ENCODE measurements at places on chromosomes 16 and 17.
A peak's percentile ranks its signal among the peaks of the same experiment; 100 is the strongest.

DNA sequence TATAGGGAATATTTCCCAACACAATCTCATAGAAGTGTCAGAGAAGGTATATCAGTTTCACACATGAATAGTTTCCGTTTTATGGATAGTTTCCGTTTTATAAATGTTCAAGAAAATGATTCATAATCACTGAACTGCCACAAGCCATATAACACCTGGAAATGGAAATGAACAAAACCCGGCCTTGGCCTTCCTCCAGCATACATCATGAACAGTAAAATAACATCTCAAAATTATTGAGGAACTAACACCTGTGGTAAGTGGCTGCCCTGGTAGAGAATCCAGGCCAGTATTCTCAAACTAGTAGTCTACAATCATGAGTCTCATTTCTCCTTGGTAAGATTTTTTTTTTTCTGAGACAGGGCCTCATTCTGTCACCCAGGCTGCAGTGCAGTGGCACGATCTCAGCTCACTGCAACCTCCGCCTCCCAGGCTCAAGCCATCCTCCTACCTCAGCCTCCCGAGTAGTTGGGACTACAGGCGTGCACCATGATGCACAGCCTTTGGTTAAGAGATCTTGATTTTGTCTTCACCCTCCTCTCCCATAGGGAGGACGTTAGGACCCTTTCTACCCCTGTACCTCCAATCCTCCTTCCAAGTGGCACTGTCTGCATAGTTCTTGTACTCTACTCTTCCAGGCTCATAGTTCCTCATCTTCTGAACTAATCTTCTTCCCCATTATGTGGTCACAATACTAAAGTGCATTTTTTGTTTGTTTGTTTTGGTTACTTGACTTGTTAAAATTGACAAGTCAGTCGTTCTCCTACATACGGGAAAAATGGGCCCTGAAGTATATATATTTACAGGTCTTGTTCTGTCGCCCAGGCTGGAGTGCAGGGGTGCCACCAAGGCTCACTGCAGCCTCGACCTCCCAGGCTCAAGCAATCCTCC, 15.0 kb upstream of the RGS9 start:
- peak; percentile 72 for DNase-seq

GRCh38 chr17:19401321-19402010, 9.6 kb upstream of the RNF112 start:
- no peak for DNase-seq

DNA sequence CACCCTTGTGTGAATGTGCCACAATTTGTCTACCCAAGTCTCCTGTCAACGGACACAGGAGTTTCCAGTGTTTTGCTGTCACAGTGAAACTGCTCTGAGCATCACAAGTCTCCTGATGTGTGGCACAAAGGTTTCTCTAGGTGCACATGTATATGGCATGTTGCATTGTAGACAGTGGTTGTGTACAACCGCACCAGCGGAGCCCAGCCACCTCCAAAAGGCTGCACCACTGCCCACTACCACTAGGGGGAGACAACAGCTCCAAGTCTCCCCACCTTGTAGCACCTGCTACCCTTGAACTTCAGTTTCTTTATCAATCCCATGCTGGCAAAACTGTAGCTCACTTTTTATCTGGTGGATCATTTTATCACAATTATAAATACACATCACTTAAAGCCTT, 95.5 kb upstream of the ZNF469 start:
- peak; percentile 56 for DNase-seq

GRCh38 chr16:88570691-88571092, 489 bp downstream of the ZC3H18 start:
- peak; percentile 12 for DNase-seq

DNA sequence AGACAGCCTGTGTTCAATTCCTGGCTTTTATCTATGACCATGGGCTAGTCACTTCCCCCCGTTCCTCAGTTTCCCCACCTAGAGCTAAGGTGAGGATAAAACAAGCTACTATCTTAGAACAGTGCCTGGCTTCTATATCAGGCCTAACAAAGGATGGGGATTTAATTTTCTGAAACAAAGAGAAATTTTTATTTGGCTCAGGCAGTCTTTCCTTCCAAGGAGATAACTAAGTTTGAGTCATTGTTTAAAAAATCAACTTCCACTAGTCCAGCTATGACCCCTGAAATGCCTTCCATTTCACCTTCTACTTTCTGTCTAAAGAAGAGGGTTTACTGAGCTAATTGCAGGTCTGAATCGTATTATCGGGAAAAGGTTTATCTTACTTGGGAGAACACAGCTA, 99.0 kb downstream of the CMIP start:
- DNase-seq, result no peak

- DNase-seq, result no peak
These were observed 8.5 kb upstream of the HOXB9 start for GRCh38 chr17:48634493-48635208.

DNA sequence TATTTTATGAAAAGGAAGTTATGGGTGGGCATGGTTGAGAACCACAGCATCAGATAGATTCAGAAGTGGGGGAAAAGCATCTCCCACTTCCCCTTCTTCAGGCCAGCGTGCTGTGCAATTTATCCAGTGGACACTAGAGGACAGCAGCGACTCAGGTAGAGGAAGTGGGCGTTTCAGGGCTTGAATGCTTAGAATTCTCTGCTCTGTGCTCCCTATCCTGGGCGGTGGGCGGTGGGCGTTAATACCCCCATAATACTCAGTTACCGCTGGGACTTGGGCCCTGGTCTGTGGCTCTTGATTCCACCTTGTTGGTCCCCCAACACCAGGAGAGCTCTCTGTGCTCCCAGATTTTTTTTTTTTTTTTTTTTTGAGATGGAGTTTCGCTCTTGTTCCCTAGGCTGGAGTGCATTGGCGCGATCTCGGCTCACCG, 3.7 kb upstream of the LYZL6 start:
- DNase-seq, result peak; percentile 78

DNA sequence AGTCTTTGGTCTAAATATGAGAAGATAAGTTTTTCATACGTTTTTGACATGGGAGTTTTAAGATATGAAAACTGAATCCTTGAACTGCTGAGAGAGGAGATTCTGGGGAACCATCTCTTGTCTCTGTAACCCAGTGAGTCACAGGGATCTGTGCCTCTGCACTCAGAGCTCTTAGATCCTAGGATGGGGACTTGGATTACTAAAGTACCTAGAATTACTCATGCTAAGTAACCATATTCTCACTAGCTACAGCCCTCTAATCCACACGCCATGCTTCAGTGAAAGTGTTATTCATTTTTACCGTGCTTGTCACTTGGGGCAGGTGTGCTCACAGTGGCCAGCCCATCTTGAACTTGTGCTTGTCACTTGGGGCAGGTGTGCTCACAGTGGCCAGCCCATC, 2.0 kb downstream of the MRM3 start:
- no peak for DNase-seq

DNA sequence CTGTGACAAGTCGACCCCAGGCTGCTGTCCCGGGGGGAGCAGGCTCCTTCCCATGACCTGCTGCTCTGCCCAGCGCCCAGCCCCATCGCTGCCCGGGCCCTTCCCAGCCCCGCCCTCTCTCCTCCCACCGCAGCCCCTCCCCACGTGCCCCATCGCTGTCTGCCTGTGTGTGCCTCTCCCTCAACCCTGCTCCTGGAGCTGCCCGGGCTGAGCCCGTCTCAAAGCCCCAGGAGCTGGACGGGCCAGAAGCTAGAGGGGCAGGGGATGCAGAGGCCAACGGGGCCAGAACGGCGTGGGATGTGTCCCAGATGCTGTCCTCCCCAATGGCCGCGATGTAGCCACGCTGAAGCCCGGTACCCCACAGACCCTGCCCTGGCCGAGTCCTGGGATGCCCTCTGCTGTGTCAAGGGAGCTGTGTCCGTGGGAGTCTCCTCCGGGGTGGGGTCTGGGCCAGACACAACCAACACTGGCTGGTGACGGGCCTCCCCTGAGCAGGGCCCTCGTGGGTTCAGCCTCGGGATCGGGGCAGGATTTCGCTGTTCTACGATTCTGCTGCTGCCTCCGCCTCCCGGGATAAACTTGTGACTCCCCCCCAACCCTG, 118.2 kb upstream of the ZNF750 start:
- no peak for DNase-seq

DNA sequence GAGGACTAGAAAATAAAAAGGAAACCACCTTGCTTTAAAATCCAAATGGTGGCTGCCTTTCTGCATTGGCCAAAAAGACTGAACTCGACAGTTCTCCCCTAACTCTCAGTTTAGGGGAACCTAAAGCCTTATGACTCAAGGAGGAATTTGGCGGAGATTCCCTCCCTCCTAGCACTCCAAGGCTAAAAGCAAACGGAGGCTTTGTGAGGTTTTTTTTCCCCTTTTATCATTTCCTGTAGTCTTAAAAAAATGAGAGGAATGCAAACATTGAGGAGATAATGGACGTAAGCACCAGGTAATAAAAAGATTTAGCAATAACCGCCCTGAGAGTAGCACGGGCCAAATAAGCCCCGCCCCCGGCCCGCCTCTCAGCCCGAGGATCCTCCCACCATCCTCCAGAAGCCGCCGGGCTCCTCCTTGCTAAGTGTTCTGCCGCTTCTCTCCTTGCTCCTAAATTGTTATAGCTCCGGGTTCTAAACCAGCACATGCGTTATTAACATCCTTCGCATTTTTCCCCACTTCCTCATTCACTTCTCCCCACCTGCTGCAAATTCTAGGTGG, 5.8 kb upstream of the KIFC3 start:
- peak; percentile 63 for DNase-seq

- no peak for DNase-seq
These were observed 91.5 kb downstream of the SNX11 start for GRCh38 chr17:48198950-48199541.

DNA sequence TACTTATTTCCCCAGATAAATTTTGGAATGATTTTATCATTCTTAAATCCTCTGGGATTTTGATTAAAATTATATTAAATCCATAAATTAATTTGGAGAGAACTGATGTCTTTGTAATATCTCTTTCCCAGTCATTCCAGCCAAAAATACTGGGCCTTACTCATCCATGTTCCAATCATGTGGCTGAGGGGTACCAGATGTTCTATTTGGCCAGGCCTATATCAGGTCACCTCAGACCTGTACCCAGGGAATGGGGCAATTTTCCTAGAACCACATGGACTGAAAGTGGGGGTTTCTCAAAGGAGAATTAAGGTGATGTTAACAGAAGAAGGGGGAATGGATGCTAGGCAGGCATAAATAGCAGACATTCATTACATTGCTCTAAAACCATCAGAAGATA, 7.5 kb downstream of the SNTB2 start:
- DNase-seq, result no peak

DNA sequence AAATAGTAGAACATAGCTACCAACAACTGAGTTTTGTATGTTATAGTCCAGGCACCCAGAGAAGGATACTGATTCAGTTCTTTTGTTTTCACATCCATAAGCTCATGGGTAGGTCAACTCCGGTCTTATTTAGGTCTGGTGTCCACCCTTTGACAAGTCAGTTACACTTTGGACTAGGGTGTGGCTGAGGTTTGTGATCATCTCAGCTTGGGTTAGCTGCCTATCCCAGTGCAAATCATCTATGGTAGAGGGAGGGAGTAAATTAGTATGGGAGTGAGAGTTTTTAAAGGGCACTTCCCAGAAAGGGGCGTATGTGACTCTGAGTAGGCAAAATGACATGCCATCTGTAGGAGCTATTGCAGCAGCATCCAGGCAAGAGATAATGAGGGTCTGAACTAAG, 66.1 kb downstream of the TANC2 start:
- no peak for DNase-seq

DNA sequence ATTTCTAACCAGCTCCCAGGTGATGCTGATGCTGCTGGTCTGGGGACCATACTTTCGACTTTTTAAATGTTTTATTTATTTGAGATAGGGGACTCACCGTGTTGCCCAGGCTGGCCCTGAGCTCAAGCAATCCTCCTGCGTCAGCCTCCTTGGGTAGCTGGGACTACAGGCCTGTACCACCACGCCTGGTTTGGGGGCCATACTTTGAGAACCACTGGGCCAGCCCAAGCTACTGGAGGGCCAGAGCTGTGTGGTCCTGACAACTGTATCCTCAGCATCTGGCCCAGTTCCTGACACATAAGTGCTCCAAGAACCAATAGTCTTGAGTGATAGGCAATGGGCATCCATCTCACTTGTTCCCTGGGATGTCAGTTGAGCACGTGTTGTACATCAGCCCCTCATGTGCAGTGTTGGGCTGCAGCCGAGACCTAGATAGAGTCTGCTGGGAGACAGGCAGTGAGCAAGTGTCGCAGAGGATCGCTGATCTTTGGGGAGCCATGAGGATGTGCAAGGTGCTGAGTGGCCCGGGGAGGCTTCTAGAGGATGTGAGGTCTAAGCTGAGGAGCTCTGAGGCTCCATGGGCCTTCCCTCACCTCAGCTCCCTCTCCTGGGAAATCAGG, 1.6 kb downstream of the RMI2 start:
- no peak for DNase-seq

GRCh38 chr16:89482817-89483205, 7.5 kb downstream of the ANKRD11 start:
- no peak for DNase-seq

GRCh38 chr16:56689171-56689570, 6.9 kb downstream of the MT1X start:
- DNase-seq, result no peak

DNA sequence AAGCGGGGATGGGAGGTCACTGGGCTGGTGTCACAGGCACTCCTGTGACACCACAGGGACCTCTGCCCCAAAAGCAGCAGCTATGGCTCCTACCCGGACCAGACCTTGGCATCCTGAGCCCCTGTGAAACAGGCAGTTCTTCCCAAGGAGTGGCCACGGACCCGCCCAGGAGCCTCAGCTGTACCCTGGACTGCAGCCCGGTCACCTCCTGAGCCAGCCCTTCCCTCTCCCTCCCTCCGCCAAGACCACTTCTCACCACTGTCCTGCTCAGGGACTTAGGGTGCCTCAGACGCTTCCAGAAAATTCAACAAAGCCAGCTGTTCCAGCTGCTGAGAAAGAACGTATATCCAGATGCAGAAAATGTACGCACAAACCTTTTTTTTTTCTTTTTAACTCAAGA, 13.9 kb upstream of the NCBP3 start:
- DNase-seq, result no peak

DNA sequence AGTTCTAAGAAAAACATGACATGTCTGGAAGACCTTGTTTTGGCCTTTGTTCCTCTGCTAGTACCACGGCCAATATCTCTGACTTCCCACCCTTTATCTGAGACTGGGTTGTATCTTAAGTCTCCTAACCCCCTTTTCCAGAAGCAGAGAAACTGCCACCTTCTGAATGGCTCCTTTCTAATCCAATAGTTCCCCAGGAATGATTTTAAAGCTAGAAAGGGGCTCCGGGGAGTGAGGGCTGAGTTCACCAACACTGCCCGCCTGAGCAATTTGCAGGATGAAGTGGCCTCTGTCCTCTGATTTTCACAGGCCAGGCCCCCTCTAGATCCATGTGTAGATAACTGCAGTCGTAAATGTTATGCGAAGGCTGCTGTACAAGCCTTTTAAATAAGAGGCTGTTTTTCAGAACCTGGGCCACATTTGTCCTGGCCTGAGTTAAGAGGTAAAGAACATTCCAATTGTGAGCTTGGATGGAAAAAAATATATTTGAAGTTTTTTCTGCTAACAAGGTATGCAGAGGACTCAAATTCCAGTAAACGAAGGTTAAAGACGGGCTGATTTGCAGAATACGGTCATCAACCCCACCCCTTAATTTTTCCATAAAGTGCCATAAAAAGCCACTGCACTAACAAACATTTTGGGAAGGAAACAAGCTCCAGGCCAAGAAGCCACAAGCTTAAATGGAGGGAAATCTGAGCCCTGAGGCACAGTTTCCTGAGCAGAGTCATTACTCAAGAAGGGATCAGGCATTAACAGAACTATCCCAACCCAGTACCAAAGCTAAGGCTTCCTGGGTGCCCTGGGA, 117.0 kb upstream of the MAF start:
- no peak for DNase-seq

Data from MV-4-11 (cell line).